ENCODE measurements at places on chromosomes 16 and 17. TPM values are rescaled to one million over a fixed set of nuclear protein-coding genes. Genes with fewer than 3 reads are reported as not detected.

MKS1 gene
- total RNA-seq = 7.9 TPM

TP53TG3B gene
- total RNA-seq = not detected

MYH1 gene
- total RNA-seq = not detected

SERPINF2 gene
- total RNA-seq = 0.69 TPM

SMARCE1 gene
- 75.1 TPM for total RNA-seq

SDR42E1 gene
- not detected for total RNA-seq

TP53TG3F gene
- not detected for total RNA-seq

HS3ST3B1 gene
- total RNA-seq = 5.4 TPM
